Activated CD4-positive, CD25-positive, alpha-beta regulatory T cell treated with anti-CD3 and anti-CD28 coated beads, Interleukin-2, amount 50 U/mL, for 16 hours (primary cell): ENCODE measurements at places on chromosomes 6 and 20.

DNA sequence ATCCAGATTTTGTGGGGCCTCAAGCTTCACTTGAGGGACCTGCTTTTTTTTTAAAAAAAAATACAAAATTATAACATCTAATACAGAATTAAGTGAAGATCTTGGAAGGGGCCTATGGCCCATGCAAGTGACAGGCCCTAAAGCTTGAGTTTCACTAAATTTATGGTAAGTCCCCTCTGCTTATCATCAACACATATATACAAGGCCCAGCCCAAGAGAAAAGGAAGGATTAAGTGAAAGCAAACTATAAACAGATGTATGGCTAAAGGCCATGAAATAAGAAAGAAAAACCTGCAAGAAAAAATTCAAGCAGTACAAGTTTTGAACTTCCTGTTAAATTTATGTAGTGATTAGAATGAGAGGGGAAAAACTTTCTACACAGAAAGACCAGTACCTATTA is 86.8 kb downstream of the CDC40 start:
- no peak for DNase-seq

DNA sequence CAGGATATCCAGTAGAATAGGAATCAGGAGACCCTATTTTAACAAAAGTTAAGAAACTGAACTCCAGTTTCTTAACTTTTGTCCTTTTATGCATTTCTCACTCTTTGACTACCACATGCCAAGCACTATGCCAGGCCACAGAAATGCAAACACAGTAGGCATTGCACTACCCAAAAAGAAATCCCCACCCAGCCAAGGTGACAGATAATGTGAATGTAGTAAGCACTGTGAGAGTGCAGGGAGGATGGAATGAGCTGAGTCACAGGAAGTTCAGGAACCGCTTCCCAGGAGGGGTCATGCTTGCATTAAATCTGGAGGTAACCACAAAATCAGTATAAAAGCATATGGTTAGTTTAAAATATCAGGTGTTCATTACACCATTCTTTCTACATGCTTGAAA is 20.1 kb upstream of the FAM83C start:
- DNase-seq, result no peak

- no peak for DNase-seq
Observed at GRCh38 chr6:133254552-133255228, 13.5 kb downstream of the EYA4 start.

DNA sequence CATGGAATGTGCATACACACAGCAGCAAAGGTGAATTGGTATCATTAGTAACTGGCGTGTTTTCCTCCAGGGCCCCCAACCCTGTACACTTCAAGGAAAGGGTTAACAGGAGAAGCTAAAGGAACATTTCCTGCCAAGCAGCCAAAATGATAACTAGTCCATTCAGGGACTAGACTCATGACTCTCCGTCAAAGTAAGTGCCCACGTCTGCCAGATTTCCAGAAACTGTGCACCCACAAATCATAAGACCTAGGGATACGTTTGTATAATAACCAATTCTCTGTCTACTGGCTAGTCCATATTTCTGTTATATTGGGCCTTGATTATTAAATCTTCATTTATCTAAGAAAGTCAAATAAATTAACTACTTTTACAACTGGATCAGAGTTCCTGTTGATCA is 76.0 kb upstream of the NHSL1 start:
- no peak for DNase-seq

- DNase-seq, result no peak
Observed at GRCh38 chr20:62258499-62259293, 20.4 kb downstream of the OSBPL2 start.

DNA sequence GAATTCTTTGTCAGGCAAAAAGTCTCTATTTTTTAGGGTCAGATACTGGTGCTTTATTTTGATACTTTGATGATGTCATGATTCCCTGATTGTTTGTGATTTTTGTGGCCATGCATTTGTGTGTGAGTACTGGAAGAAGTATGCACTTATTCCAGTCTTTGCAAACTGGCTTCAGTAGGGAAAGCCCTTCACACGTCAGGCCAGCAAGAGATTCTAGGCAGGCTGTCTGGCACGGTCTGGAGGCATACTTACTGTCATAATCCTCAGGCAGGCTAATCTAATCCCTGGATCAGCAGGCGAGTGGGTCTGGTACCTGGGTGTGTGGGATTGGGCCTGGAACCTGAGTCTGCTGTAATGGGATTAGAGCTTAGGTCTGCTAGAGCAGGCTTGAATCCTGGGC is 391.8 kb upstream of the MMS22L start:
- no peak for DNase-seq

DNA sequence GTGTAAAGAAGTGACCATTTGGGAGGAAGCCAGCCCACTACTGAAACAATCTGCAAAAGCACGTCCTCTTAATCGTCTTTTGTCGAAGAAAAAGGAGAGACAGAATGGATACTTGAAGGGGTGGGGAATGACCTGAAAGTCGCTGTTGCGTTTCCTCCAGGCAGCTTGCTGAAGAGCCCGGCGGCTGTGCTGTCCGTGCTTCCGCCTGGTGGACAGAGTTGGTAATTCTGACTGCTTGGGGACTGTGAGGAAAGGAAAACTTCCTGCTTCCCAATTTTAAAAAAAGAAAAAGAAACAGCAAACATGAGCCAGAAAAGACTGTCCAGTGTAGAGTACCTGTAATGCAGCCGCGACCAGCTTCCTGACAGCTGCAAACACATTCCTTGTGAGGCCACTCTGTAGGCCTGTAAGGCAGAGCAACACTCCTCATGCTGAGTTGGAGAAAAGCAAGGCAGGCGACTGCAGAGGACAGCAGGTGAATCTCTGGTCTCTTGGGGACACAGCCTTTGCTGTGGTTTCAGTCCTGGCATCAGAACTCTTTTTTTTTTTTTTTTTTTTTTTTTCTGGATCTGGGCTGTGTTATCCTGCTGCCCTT is 251.1 kb upstream of the TBX18 start:
- DNase-seq, result no peak

DNA sequence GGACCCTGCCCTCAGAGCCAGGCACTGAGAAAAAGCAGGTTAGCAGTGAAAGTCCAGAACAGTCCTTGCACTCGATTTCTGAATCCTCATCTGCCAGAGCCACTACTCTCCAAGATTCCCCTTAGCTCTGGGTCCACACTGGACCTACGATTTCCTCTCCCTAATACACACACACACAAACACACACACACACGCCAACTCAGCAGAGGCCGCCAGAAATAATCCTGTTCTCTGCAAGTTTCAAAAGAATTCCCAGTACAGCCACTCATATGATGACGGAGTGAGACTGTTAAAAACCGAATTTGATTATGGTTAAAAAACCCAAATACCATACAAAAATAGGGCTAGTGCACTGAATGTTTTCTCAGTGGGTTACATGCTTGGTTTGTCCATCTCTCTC is 90.8 kb downstream of the GMPR start:
- DNase-seq, result no peak

- DNase-seq, result no peak
Observed at GRCh38 chr6:35213824-35214756, at the start of gene SCUBE3. TSS of gene SCUBE3 (plus strand) at chr6:35213956. CDS start at chr6:35214419, 463 bp downstream.

- DNase-seq, result no peak
Observed at GRCh38 chr20:58102744-58103516, 125.5 kb downstream of the ANKRD60 start.

GRCh38 chr6:169236988-169237387 is 16.7 kb downstream of the THBS2 start:
- DNase-seq, result no peak

DNA sequence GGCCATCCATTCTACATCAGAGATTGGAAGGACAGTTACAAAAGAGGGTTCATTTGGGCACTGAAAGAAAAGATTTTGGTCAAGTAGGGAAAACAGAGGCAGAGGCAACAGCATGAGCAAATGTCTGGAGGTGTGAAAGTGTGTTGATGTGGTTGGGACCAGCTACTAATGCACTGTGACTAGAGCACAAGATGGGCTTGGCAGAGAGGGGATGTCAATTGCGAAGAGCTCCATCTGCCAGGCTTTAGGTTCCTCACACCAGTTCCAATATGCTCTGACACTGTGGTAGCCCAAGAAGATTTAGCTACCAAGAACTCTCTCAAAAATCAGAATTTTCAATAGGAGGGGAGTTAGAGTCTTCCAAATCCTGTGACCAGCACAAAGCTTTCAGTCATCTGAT is 42.1 kb downstream of the TRAF3IP2 start:
- no peak for DNase-seq

- no peak for DNase-seq
Observed at GRCh38 chr6:15659181-15659580, 3.6 kb downstream of the DTNBP1 start.

DNA sequence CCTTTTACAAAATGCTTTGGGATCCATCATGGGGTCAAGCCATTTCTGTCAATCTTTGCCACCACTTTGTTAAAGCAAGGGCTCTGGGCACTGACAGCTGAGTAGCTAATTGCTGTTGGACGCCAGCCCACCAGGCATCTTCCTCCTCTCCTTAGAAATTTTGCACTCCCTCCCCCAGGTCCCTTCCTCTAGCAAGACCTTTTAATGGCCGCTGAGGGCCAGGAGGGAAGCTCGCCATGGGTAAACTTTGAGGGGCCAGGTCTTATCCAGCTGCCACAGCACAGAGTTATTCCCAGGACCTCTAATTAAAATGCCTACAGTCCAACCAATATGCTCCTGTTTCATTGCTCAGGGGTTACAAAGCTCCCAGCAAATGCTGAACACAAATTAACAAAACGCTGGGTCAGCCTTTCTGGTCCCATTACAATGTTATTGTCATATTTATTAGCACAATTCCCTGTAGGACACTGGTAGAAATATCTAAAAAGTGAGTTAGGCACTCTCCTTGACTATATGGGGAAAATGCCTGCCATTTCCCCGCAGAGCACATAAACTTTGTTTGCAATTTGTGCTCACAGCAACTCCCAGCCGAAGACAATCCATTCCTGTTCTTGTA is 16.8 kb downstream of the SCML4 start:
- no peak for DNase-seq

DNA sequence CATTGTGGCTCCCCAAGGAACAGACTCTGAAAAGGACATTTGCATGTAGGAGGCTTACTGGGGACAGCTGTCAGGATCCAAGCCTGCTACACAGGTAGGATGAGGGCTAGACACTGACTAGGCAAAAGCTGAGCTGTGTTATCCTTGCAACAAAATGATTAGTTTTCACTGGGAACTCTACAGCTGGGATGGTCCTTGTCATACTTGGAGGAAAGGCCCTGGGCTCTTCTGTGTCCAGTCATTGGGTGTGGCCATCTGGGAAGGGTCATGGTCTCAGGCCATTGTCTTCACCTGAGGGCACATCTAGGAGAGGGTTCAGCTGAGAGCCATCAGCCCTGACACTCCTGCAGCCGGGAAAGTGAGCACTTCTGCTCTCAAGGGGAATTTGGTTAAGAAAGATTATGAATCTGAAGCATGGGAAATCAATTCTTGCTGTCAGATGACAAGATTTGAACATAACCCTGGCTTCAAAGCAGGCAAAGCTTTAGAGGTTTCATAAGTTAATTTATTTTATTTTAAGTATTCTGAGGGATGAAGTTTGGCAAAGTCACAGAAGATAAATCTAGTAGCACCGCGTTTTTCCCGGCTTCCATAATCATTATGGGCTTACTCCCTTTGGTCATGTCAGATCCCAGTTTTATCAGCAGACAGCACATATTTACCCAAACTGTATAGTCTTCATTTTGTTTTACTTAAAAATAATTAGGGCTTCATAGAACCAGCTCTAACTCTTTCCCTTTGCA is 78.4 kb upstream of the SLC22A23 start:
- no peak for DNase-seq

DNA sequence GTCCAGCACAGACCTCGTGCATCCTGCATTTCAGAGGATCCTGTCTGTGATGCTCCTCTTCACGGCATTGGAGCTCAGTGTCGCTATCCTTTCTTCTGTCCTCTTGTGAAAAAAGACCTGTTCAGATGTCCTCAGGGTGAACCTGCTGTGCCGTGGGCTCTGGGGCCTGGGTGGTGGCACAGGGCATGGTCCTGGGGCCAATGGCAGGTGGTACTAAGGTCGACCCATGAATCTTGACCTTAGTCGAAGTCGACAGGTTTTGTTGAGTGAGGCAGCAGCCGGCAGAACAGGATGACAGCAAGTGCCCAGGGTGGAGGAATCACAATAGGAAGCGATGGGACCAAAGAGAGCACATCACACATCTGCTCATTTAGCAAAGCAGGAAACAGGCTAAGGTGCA is 22.0 kb upstream of the MAS1L start:
- no peak for DNase-seq

- DNase-seq, result no peak
Observed at GRCh38 chr6:26335631-26336323, 29.2 kb upstream of the BTN3A2 start.

DNA sequence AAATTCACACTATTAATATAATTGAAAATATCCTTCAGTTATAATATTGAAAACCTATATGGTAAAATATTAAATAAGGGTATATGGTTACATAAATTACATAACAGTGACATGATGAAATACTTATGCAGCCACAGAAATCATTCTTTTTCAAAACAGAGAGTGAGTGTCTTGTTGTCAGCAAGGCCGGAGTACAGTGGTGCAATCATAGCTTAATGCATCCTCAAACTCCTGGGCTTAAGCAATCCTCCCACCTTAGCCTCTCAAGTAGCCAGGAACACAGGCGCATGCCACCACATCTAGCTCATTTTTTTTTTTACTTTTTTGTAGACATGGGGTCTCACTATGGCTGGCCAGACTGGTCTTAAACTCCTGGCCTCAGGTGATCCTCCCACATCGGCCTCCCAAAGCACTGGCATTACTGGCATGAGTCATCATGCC is 40.4 kb downstream of the FAM8A1 start:
- DNase-seq, result no peak

GRCh38 chr6:34093206-34093605 is 52.7 kb downstream of the GRM4 start:
- no peak for DNase-seq

GRCh38 chr20:46154305-46154704 is 36.2 kb downstream of the CD40 start:
- no peak for DNase-seq
